ENCODE measurements at places on chromosomes 7 and 10.

- DNase-seq: peak; percentile 42
These were observed 4.3 kb downstream of the ELOVL3 start for GRCh38 chr10:102230264-102230860.

GRCh38 chr10:99451499-99451788 is 21.0 kb upstream of the GOT1 start:
- no peak for DNase-seq

DNA sequence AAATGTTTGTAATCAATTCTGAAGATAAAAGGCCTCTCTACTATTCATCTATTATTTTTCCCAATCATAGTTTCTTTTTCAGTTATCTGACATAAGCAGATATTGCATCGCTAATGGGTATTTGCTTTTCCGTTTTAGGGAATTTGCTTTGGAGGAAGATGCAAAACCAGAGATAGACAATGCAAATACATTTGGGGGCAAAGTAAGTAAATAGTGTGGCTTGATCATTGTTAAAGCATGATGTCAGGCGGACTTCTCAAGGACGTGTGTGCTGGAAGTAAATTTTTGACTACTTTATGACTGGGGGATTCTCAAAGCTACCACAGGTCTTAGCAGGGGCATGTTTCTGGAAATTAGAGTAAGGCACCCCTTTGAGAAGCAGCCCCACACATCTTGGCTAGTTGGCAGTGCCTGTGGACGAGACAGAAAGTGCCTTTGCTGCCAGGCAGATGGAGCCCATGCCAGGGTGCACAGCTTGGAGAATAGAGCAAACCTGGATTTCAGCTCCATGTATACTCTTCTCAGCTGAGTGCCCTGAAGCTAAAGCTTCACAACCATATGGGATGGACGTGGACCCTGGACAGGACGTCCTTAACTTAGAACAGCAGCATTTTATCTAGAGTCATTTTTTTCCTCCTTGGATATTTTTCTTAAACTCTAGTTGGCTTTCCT is 68.6 kb downstream of the SRI start:
- DNase-seq: no peak

GRCh38 chr10:132004052-132004451 is 22.3 kb upstream of the BNIP3 start:
- no peak for DNase-seq

- DNase-seq: no peak
These were observed 11.7 kb upstream of the CCDC172 start for GRCh38 chr10:116312548-116312947.

DNA sequence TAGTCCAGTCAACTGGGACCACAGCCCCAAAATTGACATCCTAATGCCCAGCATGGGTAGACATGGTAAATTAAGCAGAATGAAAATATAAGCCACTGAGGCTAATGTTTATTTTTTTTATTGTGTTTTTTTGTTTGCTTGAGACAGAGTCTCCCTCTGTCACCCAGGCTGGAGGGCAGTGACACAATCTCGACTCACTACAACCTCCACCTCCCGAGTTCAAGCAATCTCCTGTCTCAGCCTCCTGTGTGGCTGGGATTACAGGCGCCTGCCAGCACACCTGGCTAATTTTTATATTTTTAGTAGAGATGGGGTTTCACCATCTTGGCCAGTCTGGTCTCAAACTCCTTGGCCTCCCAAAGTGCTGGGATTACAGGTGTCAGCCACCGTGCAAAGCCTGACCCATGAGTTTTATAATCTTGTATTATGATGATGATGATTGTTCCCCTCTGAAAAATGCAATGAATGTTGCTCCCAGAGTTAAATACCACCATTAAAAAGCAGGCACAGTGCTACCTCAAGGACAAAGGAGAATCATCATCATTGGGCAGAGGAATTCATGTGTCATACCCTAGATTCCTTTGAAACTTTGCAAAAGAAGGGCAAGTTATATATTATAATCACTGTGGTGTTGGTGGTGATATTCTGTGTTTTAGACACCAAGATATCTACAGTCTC is 228.0 kb downstream of the PARD3 start:
- DNase-seq: no peak

GRCh38 chr10:3203972-3204371 is 31.4 kb upstream of the PITRM1 start:
- no peak for DNase-seq

DNA sequence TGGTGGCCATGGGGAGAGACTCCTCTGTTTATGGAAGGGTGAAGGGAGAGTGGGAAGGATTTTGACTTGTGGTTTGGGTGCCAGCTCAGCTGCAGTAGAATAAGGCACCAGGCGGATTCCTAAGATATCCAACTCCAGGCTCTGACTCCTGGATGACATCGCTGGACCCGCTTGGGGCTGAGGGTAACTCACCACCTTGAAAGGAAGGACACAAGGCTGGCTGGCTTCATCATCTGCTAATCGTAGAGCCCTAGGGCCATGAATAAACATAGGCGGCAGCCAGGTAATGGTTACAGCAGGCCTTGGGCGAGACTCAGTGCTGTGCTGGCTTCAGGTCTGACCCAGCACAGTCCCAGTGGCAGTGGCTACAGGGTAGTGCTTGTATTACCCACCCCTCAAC is 16.7 kb upstream of the LIPK start:
- DNase-seq: no peak

DNA sequence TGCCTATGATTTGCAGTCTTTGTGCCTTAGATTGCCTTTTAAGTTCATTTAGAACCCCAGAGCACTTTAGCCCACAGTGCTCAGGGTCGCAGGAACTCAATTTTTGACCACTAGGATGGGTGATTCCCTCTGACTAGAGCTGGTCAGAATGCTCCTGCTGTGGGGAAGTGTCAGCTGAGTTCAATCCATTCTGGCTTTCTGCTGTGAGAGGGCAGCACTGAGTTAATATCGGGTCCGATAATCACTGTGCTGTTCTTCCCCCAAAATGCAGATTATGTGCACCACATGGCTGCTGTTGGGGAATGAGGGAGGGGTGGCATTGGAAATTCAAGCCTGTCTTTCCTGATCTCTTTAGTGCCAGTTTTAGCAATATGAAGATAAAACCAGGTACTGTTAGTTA is 886.4 kb downstream of the DNAJB9 start:
- no peak for DNase-seq

- no peak for DNase-seq
These were observed 82.3 kb downstream of the LHFPL3 start for GRCh38 chr7:104410742-104411141.

GRCh38 chr10:75477680-75478079 is 46.3 kb downstream of the LRMDA start:
- no peak for DNase-seq

- DNase-seq: no peak
These were observed 67.3 kb downstream of the MET start for GRCh38 chr7:116739307-116739706.

DNA sequence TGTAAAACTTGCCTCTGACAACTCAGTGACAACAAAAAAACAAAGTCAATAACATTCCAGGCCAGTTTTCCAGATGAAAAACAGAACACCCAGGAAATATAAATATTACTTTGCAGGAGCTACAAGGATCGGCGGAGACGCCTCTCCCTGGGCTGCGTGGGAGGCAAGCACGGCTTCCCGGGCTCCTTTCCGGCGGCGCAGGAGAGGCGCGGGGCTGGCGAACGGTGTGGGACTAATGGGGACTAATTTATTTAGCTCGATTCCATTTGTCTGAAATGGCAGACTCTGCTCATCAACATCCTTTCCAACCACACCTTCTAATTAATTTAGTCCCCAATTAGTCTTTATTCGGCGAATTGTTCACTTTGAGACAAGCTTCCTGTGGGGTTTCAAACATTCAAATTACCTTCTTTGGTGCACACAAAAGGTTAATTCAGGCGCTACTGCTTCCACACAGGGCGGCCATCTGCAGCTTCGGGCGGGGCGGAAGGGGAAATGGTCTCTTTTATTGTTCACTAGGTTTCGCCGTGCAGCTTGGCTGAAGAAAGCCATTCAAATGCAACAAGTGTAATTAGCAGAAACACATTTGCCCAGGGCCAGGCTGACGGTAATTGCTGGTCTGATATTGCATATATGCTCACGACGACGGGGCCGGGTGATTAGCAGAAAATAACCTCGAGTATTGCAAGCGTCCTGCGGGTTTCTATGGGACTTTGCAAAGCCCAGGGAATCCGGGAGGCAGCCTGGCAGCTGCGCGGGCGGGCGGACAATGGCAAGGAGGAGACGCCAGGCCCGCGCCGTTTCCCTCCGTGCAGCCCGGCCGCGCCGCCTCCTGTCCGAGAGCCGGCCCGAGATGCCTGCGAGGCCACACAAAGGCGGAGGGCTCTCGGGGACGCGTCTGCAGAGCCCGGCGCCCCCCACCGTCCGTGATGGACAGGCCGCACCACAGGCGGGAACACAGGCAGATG is 270.1 kb downstream of the PTPRN2 start:
- DNase-seq: no peak

GRCh38 chr10:7667262-7668141 is 736 bp upstream of the ITIH5 start:
- DNase-seq: peak; percentile 4

GRCh38 chr7:4003503-4003902 is 678.6 kb upstream of the FOXK1 start:
- no peak for DNase-seq

DNA sequence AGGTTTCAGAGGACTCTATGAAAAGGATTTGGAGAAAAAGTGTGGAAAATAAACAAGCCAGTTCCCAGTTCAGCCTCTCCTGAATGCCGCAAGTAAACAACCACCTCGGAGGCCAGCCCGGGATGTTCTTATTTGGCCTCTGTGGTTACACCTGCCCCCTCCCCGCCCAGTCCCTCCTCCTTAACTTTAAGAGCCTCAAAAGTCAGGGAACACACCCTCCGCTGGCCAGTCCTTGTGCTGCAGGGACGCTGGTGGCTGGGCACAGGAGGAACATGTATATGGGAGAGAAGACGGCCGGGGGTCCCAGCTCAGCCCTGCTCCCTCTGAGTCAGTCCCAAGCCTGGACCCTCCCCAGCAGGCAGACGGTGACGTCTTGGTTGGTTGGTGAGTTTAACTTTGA is 6.1 kb downstream of the CHST3 start:
- DNase-seq: no peak

DNA sequence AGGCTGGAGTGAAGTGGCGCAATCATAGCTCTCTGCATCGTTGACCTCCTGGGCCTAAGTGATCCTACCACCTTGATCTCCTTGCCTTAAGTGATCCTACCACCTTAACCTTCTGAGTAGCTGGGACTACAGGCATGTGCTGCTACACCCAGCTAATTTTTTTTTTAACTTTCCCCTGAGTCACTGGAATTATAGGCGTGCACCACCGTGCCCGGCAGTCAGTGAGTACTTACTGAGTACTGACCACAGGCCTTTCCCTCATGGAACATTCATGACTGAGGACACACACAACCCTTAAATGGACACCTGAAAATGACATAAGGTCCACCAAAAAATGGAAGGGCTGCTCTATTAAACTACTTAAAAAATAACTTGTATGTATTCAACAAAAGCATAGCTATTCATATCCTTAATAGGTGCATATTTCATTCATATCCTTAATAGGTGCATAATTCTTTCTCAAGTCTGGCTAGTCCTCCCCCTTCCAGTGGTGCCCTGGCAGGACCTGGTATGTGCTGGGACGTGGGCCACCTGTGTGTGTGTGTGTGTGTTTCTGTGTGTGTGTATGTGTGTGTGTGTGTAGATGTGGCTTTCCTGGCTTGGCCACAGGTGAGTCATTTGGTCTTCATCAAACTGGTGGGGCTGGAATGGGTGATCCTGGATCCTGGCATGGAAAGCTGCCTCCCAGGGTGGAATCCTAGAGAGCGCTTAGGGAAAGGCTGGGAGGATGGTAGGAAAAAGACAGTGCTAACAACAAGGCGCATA is 3.5 kb downstream of the FAM180A start:
- DNase-seq: no peak

DNA sequence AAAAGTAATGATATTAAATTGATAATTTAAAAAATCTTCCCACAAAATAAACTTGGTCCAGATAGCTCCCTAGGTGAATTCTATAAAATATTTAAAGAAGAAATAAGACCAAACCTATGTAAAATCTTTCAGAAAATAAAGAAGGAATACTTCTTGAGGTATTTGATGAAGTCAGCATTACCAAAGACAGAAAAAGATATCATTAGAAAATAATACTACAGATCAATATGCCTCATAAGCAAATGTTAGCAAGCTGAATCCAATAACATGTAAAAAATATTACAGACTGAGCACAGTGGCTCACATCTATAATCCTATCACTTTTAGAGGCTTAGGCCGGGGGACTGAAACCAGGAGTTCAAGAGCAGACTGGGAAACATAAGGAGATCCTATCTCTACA is 30.0 kb downstream of the TMEM26 start:
- no peak for DNase-seq

DNA sequence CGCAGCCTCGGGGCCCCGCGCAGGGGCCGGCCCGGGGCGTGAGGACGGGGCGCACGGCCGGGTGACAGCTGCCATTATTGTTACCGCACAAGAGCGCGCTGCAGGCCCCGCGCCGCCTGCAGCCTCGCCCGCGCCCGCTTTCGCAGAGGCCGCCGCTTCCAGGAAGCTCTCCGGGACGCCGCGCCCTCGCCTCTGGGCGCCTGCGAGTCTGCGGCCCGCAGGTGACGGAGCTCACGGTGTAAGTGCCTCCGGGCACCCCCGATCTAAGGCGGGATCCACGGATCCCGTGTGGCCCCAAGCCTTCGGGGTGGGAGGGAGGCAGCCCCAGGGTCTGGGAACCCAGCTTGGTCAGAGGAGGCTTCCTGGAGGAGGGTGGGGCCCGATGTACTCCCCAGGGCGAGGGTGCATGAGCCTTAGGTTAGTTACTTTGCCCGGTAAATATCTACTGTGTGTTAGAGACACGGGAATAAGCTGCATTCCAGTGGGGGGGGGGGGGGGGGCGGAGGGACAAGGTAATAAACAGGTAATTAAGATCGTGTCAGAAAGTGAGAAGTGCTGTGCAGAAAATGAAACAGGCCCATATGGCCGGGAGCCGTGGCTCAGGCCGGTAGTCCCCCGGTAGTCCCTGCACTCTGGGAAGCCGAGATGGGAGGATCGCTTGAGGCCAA is 638 bp downstream of the IQCE start:
- DNase-seq: no peak

GRCh38 chr7:130352194-130353074 is 7.8 kb downstream of the CPA5 start:
- no peak for DNase-seq

GRCh38 chr10:71210542-71210871 is 1.9 kb upstream of the UNC5B start:
- DNase-seq: no peak

DNA sequence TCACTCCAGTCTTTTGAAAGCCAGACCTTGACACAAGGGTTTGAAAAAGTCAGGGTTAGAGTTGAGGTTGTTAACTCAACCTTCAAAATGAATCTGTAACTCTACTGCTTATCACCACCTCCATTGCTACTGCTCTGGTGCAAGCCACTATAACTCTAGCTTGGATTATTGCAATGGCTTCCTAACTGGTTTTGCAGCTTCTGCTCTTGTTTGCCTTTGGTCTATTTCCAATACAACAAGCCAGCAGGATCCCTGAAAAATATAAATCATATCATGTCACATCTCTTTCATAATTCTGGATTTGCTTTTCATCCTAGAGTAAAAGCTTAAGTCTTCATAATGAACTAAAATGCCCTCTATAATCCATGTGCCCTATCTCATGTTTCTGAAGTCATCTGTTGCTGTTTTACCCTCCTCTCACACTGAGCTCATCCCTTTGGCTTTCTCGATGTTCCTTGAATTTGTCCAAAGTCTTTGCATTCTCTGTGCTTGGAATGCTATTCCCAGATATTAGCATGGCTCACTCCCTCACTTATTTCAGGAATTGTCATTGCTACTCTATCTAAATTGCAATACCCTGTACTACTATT is 10.9 kb downstream of the TAS2R60 start:
- DNase-seq: no peak

- DNase-seq: no peak
These were observed 25.2 kb downstream of the CDHR3 start for GRCh38 chr7:105988276-105988675.
